ENCODE measurements at places on chromosomes 7 and 10. TPM values are rescaled to one million over a fixed set of nuclear protein-coding genes. Genes with fewer than 3 reads are reported as not detected.
A peak's percentile ranks its signal among the peaks of the same experiment; 100 is the strongest.

The FKBP9 gene
- 160 TPM for total RNA-seq

The LMOD2 gene
- total RNA-seq = not detected

- no peak for DNase-seq
Observed at GRCh38 chr7:101169110-101169837, 3.9 kb upstream of the VGF start.

The CD36 gene
- total RNA-seq = 0.28 TPM

DNA sequence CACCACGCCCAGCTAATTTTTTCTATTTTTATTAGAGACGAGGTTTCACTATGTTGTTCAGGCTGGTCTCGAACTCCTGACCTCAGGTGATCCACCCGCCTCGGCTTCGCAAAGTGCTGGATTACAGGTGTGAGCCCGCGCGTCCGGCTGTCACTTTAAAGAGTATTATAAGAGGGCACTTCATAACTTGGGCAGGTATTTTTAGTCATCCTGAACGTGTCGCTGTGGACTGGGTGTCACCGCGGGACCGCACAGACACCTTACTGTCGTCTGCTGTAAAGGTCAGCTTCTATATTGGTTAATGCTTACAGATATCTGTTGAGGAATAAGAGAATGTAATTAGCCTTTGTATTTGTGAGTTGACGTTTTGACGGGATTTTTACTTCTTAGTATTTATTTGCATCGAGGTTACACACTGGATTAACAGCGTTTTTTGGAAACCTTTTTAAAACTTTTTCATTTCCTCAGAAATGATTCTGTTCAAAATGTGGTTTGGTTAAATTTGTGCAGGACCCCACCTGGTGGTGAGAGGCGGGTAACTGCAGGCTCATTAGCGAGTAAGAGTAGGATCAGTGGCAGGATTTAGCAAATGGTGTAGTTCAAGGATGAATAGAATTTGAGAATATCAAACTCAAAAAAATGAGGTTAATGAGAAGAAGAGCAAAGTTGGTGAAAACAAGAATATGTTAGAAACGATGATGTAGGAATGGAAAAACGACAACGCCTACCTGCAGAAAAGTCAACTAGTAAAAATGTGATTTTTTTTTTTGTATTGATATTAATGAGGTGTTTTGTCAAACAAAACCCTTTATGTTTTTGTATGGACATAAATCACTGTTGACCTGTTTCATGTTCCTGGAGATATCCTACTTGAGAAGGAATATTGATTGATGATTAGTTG, 3.2 kb downstream of the DNAJB6 start:
- peak; percentile 76 for DNase-seq

The TUBB8 gene
- 0.59 TPM for total RNA-seq

DNA sequence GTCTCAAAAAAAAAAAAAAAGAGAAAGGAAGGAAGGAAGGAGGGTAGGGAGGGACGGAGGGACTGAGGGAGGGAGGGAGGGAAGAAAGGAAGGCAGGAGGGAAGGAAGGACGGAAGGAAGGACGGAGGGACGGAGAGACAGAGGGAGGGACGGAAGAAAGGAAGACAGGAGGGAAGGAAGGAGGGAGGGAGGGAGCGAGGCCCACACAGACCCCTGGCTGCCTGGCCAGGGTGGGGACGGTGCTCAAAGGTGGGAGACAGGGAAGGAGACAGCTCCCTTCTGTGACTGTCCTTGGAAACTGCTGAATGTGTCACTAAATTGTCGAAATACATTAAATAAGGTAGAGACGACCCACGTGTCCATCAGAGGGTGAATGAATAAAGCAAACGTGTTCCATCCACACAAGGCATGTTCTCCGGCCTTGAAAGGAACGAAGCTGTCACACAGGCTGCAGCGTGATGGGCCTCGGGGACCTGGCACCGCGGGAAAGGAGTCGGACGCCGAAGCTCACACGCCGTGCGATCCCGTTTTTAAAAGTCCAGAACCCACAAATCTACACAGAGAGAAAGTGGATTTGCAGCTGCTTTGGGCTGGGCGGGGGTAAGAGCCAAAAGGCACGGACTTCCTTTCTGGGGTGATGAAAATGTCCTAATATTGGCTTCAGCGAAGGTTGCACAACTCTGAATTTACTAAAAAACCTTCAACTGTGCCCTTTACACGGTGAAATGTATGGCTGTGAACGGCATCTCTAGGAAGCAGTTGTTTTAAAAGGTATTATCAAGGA, 23.3 kb downstream of the ADAP1 start:
- DNase-seq = no peak

DNA sequence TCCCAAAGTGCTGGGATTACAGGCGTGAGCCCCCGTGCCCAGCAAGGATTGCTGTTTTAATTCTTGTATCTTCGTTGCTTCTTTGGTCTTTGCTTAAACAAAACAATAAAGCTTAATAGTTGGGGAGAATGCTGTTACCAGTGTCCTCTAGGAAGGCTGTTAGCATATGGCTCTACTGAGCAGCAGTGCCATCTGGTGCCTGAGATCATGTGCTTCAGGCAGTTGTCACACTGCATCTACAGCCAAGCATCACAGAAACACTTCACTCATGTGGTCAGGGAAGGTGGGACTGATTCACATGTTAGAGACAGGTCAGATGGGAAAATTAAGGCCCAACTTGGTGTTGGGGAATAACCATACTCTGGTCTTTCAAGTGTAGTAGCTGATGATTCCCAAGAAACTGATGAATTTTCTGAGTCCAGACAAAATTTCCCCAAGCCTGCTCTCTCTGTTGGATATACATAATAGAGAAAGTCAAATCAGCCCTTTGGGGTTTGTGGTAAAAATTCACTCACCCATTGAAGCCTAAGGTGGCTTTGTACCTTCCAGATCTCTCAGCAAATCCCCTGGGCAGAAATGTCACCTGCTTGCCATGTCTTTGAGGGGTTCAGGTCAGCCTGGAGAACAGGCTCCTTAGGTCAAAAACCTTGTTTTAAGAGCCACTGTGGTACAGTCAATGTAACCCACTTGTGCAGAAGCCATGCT, 28.4 kb downstream of the UBE2D4 start:
- DNase-seq = peak; percentile 70

GRCh38 chr10:31697271-31698180, 231.1 kb downstream of the ARHGAP12 start:
- DNase-seq = peak; percentile 43

The RAB19 gene
- 9.1 TPM for total RNA-seq

DNA sequence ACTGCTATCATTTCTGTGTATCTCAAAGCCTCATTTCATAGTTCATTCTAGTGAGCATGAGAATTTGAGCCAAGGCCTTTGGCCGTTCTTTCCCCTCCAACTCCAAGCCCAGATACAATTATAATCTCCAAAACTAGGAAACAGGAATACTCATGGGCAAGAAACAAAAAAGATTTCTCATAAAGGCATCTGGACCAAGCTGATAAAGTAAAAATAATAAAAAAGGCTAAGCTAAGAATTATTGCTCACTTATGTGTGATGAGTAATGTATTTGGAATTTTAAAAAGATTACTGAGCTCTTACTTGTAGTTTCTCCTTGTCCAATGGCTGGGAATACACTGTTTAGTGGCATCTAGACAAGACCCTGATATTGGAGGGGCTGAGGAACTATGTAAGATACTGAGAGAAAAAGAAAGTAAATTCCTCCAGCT, 196.4 kb upstream of the POM121L12 start:
- DNase-seq = no peak

The C7orf57 gene
- 2.5 TPM for total RNA-seq

The OGDHL gene
- total RNA-seq = not detected
